NCI-H526 treated with DMSO at 0.1 percent for 48 hours (cell line): ENCODE measurements at places on chromosomes 6 and 20.

DNA sequence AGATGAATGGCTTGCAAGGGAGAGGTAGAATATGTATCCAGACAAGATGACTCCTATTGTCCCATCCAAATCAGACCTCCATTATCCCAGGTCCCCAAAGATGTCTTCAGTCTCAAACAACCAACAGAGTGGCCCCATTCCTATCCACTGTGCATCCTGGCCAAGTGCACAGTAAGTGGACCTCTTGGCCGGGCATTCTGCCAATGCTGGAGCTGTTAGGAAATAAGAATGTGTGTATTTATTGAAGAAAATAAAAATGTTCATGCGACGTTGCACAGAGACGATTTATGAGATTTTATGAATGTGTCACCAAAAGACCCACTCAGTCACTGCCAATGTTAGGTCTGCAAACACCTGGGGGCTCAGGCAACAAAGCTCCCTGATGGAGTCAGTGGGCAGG lies 196.0 kb downstream of the MAFB start:
- DNase-seq, result no peak

DNA sequence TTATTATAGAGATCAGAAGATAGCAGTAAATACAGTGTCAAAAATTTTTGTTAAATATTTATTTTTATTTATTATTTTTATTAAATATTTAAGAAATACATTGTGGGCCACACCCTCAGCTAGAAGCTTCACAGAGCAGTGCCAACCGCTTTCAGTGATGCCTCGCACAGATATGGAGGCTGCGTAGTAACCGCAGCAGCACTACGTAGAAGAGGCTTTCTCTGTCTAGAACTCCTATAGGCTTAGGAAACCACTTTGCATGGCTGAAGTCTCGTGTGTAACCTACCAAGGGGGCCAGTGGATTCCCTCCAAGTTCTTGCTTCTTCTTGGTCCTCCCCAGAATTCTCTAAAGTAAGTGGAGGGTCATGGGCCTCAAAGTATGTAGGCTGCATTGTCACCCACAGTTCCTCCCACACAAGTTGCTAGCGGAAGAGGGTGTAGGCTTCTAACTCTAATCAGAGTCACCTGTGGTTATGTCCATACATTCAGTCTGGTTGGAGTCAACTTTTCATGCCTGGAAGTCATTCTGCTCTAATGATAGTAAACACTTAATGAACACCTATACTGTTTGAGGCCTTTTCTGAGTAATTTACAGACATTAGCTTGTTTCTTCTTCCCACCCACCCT lies 285.6 kb downstream of the CDKAL1 start:
- no peak for DNase-seq

- no peak for DNase-seq
Measured at GRCh38 chr6:15473174-15473573, 189.7 kb downstream of the DTNBP1 start.

- DNase-seq, result no peak
Measured at GRCh38 chr20:11355345-11355744, 562.3 kb upstream of the BTBD3 start.

- DNase-seq, result no peak
Measured at GRCh38 chr6:91490671-91491301, 903.9 kb upstream of the MAP3K7 start.

DNA sequence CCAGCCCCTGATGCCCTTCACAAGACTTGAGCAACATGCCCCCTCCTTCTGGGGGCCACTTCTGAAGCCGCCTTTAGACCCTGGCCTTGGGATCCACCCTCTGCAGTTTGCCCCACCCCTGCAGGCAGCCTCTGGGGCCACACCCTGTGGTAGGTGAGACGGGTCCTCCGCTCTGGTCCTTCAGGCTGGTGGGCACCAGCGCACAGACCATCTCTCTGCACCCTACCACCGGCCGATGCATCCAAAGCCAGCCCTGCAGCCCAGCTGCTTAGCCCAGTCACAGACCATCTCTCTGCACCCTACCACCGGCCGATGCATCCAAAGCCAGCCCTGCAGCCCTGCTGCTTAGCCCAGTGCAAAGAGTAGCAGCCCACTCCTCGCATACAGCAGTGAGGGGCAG lies 159.3 kb upstream of the ECI2 start:
- no peak for DNase-seq

DNA sequence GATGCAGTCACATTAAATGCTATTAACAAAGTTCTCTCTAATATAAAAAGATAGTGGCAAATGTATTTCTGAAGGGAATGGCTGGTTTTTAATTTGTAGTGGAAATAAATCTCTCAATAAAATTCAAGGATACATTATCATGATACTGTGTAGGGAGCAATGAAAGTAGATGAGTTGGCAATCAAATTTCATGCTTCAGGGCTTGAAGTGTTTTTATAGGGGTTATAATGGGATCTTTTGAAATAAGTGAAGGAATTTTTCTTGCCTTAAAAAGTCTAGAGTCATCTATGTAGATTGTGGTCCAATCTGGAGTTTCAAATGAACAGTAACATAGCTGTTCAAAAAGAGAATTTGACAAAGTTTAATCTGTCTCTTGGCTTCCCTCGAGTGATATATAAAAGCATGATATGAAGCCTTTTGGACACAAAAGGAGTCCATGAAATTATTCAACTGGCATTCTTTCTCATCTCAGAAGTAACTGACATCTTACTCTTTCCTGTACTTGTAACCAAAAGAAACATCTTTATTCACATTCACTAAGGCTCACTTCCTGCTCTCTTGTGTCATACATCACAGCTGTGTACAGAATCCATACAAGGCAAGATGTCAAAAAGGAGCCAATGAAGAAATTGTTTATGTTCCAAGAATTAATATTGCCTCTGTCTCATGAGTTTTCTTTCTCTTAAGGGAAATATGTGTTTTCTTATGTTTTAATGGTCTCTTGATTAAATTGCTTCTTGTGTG lies 591.0 kb upstream of the GJE1 start:
- no peak for DNase-seq

DNA sequence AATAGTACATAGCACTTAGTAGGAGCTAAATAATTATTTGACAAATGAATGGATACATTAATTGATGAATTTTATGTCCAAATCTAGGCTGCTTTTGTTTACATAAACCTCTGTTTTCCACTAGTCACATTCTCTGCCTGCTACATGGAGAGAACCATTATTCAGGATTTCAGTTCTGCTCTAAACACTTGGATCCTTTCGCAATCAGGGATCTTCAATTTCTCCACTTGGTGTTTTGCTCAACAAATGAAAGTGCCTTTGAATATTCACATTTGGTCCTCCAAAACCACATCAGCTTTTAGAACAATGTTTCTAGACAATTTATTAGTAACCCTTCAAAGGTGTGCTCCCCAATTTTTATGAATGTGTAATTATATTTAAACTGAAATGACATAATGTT lies 30.6 kb upstream of the HLA-DQB1 start:
- no peak for DNase-seq

DNA sequence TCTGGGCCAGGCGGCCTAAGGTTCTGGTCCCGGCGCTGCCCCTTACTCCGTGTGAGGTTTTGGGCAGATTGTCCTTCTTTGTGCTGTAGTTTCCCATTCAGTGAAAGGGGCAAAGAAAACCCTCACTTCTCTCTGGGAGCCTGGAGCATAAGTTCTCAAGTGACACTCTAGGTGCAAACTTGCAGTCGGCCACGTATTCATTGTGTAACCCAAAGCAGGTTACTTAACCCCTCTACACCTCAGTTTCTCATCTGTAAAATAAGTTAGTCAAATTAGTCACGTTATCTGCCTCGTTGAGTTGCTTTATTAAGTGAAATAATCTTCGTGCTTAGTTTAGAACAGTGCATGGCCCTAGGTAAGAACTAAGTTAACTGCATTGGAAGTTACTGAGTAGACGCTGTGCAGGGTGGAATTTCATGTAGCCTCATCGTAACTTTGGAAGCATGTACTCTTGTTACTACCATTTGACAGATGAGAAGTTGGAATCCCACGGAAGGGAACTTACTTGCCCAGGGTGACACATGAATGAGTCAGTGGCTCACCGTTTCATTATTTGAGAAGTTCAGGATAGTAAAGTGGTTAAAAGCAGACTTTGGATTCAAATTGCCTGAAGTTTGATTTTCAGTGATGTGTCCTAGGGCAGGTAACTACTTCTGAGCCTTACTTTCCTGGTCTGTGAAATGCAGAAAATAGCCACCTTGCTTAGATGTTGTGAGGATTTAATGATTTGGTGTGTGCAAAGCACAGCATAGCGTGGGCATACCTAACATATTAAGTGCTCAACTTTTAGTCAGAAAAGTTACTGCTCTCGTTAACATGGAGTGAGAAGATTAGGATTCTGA lies 556 bp upstream of the MROH8 start:
- DNase-seq, result no peak

DNA sequence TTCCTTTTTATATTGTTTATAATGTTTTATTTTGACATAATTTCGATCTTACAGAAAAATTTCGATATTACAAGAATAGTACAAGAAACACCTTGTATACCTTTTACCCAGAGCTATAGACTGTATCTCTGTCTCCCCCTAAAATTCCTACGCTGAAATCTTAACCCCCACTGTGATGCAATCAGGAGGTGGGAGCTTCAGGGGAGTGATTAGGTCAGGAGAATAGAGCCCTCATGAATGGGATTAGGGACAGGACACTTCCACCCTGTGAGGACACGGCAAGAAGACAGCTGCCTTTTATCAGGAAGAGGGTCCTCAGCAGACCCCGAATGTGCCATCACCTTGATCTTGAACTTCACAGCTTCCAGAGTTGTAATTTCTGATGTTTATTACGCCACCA lies 148.7 kb upstream of the C6orf118 start:
- DNase-seq, result no peak

DNA sequence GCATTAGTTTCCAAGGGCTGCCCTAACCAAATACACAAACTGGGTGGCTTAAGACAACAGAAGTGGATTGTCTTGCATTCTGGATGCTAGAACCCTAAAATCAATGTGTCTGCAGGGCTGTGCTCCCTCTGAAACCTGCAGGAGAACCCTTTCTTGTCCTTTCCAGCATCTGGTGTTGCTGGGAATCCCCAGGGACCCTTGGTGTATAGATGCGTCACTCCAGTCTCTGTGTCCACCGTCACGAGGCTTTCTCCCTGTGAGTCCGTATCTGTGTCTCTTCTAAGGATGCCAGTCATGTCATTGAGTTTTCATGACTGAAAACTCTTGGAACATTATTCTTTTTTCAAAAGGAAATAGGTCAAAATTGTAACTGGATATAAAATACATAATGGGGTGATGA lies 142.9 kb downstream of the RNASET2 start:
- DNase-seq, result no peak

- DNase-seq, result no peak
Measured at GRCh38 chr20:48790473-48791003, 37.3 kb downstream of the PREX1 start.

- no peak for DNase-seq
Measured at GRCh38 chr6:169895000-169895759, 143.8 kb downstream of the ERMARD start.

- DNase-seq, result no peak
Measured at GRCh38 chr20:51860111-51860882, 58.0 kb upstream of the SALL4 start.

- DNase-seq, result no peak
Measured at GRCh38 chr20:33079259-33079658, at the start of gene BPIFB4. TSS of gene BPIFB4 (plus strand) at chr20:33079643. CDS start at chr20:33081527, 1,884 bp downstream.
